ENCODE measurements at places on chromosomes 12 and 14.

- DNase-seq, result peak; percentile 20
Observed at GRCh38 chr12:104974626-104975290, 11.4 kb upstream of the NOPCHAP1 start.

DNA sequence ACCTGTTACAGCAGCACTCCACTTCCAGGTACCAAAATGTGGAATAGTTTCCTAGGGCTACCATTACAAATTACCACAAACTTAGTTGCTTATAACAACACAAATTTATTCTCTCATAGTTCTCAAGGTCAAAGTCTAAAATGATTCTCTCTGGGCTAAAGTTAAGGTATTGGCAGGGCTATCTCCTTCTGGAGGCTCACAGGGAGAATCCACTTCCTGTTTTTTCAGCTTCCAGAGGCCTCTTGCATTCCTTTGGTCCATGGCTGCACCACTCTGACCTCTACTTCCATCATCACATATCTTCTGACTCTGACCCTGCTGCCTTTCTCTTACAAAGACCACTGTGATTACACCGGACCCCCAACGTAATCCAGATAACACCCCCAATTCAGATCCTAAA lies 2.9 kb upstream of the GARIN6 start:
- DNase-seq, result no peak

DNA sequence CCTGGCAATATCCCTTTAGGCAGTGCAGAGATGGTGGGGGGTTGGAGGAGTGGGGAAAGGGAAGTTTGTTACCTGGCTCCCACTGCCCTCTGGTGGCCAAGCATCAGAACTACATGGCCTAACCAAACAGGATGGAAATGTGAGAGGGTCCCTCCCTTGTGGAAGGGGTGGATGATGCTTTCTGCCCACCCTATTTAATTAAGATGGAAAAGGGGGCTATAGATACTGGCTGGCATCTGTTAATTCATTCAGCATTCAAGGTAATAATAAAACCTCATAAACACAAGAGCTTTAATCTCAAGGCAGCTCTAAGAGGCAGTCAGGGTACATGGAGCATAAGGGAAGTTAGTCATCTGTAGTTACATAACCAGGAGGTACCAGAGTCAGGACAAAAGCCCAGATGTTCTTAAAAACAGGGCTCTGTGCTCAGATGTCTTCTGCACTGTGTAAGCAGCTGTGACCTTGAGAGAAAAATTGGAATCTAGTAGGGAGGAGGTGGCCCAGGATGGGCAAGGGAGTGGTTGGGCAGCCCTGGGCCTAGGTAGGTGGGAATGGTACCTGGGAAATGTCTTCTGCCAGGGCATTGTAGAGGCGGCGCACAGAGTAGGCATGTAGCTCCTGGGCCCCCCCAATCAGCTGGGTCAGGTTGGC lies 4.6 kb downstream of the AP1G2 start:
- peak; percentile 67 for DNase-seq

DNA sequence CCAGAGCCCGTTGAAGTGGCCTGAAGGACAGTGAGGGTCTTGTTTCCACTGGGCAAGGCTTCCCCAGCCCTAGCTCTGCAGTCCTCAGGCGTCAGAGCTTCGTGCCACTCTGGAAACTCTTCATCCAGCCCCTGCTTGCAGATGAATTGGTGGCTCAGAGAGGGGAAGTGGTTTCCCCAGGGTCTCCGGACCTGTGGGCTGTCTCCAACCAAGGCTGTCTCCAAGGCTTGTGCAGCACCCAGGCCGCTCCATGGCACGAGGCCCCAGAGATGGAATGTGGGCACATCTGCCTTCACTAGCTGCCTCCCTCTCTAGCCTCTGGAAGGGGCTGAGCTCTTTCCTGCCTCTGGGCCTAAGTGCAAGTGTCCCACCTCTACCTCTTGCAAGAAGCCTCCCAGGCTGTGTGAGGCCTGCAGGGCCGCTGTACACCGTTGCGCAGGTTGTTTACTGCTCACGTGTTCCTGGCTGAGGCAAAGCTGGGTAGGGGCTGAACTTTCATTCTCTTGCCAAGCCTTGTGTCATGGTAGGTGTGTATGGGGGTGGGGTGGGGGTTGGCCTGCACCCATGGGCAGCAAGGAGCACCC lies 11.1 kb downstream of the RIN3 start:
- DNase-seq, result no peak

- no peak for DNase-seq
Observed at GRCh38 chr14:43540948-43541347, 966.1 kb downstream of the FSCB start.

DNA sequence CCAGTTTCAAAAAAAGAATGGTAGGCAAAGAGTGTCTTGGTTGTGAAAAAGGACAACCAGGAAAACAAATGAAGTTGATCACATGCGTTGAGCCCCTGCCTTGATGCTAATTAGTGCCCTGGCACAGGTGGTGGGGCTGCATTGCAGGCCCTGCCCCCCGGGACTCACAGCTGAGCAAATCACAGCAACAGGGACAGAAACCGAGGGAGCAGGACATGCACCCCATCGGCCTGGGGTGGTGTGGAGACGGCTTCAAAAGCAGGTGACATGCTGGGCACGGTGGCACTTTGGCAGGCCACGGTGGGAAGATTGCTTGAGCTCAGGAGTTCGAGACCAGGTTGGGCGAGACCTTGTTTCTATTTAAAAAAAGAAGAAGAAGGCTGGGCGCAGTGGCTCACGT lies 1.1 kb upstream of the PAPLN start:
- no peak for DNase-seq

All from CD4-positive, alpha-beta T cell treated with Interleukin-12 subunit alpha and Interleukin-12 subunit beta, for 1 hour (primary cell).